ENCODE measurements at places on chromosomes 4 and X.
A peak's percentile ranks its signal among the peaks of the same experiment; 100 is the strongest.

DNA sequence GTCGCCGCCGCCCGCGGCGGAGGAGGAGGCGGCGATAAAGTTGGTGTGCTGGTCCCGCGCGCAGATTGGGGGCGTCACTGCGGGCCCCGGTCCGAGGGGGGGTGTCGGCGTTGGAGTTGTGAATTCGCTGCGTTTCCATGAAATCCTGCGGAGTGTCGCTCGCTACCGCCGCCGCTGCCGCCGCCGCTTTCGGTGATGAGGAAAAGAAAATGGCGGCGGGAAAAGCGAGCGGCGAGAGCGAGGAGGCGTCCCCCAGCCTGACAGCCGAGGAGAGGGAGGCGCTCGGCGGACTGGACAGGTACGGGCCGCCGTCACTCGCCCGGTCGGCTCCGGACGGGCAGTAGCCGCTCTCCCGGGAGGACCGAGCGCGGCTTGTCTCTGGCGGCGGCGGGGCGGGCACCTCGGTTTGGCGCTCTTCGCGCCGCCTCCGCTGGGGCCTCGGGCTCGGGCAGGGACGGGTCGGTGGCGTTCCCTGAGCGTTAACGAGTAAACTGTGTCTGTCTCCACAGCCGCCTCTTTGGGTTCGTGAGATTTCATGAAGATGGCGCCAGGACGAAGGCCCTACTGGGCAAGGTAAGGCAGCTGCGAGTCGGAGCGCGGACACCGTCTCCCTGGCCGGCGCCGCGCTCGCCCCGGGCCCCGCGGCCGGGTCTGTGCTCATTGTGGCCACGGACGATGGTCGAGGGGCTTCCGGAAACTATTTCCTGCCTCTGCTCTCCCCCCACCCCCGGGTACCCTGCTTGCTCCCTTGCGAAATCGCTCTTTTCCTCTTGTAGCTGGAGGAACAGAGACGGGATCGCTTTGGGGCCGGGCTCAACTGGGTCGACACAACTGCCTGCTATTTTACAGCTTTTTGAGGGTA is 658 bp downstream of the KDM6A start:
- DNase-seq, result peak; percentile 24

DNA sequence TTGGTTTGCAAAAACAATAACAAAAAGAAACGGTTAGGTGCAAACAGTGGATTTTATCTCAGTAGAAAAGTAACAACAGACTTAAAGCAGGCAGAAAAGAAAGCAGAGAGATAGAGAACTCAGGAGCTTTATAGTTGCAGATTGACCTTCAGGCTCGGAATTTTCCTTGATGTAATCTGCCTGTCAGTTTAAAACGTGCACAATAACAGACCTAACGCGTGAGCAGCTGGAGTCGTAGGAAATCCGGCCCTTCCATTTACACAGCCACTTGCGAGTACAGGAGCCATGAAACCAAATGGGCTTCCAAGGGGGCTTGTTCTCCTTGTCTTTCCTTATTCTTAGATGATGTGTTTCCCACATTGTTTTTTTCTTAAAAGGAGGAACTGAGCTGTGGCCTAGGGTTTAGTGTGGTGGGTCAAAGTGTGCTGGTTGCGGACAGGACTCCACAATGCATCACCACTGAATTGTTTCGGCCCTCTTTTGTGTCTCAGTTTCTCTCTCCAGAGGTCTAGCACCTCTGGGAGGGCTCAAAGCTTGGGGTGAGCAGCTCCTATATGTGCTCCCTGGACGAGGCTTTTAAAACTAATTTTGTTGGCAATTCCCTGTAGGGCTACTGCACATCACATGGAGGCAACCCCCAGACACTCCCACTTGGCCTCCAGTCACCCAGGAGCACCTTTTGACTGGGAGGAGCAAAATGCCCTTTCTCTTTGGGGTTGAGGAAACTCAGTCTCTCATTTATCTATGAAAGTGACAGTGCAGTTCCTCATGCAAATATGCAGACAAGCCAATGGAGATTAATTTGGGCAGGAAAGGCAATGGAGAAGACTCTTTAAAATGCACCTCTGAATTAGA is 13.9 kb upstream of the MPP1 start:
- DNase-seq, result no peak

- no peak for DNase-seq
Measured at GRCh38 chr4:107863850-107864371, 39.2 kb downstream of the SGMS2 start.

- no peak for DNase-seq
Measured at GRCh38 chr4:142293536-142293935, 552.6 kb downstream of the INPP4B start.

DNA sequence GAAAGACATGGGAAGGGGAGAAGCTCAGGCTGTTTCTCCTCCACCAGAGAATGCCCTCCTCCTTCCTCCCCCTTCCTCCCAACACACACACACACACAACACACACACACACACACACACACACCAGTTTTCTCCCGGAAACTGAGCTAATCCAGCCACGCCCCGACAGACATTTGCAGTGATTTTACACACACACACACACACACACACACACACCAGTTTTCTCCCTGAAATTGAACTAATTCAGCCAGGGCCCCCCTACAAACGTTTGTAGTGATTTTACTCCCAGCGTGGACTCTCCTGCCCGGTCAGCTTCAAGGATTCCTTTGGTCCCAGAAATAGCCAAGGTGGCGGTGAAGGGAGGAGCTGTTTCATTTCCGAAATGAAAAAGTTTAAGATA is 32.9 kb upstream of the STX18 start:
- DNase-seq, result no peak

DNA sequence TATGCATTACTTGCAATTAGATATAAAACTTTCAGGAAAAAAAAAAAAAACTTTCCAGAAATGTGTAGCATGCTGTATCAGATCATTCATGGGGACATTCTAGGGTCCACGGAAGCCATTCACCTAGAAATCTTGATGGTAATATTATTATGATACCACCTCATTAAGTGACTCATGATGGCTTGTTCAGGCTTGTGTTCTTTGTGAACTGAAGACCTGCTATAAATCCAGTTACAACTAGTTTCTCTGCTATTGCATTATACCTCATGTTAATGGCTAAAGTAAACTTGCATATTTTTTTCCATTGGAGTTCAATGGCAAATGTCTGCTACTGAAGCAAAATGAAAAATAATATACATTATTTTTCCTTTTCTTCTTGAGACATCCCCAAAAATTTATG is 35.3 kb upstream of the PTPN13 start:
- no peak for DNase-seq

DNA sequence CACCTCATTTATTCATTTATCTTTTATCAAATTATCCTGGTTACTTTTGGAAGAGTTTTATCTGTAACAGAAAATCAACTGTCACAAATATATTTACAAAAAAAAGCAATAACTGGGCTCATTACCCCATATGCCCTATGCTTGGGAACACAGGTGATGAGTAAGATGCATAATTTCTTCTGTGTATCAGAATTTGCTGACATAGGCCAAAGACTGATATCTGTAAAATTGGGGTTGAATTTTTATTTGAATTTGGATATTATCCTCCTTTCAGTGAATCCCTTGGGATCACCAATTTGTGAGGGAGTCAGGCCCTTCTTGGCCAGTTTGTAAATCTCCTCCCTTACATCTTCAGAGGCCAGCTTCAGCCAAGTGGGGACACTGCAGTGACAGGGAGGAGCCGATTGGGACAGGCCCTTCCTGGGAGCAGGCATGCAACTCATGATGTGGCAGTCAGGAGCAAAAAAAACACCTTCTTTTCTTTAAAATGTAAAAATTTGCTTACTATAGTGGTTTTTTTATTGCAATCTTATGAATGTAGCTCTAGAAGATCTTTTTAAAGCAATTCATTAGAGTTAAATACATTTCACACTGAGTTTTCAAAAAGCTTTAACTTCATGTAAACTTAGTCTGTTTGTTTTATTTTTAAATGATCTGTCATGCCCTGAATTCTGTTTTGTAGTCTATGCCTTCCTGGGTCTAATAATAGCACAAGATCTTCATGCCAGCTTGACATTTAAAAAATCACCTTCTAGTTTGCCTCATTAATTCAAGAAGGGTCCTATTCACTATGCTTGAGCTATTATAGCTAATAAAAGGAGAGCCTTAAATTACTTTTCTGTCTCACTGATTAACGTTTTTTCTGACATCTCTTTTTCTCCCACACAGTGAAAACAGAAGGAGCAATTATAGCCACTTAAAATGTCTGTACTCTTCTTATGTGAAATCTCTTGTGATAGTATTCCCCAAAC is 136.6 kb upstream of the SPRY1 start:
- no peak for DNase-seq

DNA sequence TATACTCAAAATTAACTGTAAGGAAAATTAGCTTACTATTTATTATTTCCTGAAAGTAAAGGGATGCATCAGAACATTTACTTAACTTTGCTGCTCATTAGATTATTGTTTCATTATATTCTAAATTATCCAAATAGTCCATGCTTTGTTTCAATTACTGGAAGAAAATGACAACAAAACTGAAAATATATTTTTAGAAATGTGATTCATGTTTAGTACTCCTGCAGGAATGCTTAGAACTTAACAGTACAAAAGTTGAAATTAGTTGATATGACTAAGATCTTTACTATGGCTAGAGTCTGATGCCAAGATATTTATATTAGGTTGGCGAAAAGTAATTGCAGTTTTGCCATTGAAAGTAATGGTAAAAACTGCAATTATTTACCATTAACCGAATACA is 660.5 kb upstream of the PABPC4L start:
- DNase-seq, result no peak

DNA sequence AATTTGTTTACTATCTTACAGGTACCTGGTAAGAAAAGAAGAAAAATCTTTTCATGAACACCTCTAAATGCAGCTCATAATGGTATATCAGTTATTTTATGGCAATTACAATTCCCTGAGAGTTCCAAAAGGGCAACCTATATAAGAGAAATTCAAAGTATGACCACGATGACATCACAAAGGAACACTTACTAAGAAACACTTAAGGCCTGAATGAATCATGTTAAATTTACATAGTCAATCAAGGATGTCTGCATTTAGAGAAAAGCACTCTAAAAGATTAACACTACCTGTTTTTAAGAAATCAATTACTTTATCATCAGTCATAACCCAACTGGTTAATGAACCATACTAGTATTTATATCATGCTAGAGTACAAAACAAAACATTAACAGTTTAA is 63.9 kb downstream of the LCORL start:
- no peak for DNase-seq

- no peak for DNase-seq
Measured at GRCh38 chr4:39357002-39357401, 9.2 kb downstream of the RFC1 start.

- DNase-seq, result no peak
Measured at GRCh38 chr4:129344058-129344457, 248.1 kb downstream of the C4orf33 start.

GRCh38 chr4:89048906-89049601 is 7.9 kb downstream of the FAM13A start:
- no peak for DNase-seq

GRCh38 chr4:2378898-2379297 is 39.5 kb downstream of the ZFYVE28 start:
- DNase-seq, result no peak

Data from activated CD4-positive, alpha-beta T cell treated with anti-CD3 and anti-CD28 coated beads, Interleukin-2, amount 50 U/mL, for 4 hours (primary cell).